Vagina (tissue), 2 donors: ENCODE measurements at places on chromosomes 1 and 21. TPM values are rescaled to one million over a fixed set of nuclear protein-coding genes. Genes with fewer than 3 reads are reported as not detected.

GRCh38 chr21:26834181-26834905 is 10.9 kb downstream of the ADAMTS1 start:
- no peak for DNase-seq

C1orf87 gene
- not detected for total RNA-seq

C1orf210 gene
- 2.2 TPM for total RNA-seq

DNA sequence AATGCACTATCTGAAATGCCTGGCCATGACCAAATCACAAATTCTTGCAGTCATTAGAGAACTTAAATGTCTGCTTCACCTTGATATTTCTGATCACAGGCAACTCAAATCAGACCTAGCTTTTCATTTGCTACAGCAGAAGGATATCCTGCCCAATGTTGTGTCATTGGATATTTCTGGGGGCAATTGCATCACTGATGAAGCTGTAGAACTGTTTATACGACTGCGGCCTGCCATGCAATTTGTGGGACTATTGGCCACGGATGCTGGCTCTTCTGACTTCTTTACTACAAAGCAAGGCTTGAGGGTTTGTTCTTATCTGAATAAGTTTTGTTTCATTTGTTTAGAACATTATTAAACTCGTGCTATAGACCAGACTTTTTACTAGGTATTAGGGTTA is 14.9 kb downstream of the ZYG11A start:
- DNase-seq, result no peak

CD5L gene
- total RNA-seq, result not detected
